ENCODE measurements at places on chromosomes 16 and 17.

- DNase-seq, result no peak
These were observed 368.4 kb upstream of the KIF2B start for GRCh38 chr17:53454337-53454736.

- no peak for DNase-seq
These were observed 158.3 kb upstream of the NOL11 start for GRCh38 chr17:67559381-67559966.

- no peak for DNase-seq
These were observed 276.7 kb downstream of the FTO start for GRCh38 chr16:53980675-53981074.

GRCh38 chr16:75256696-75257343 lies 5.4 kb upstream of the BCAR1 start:
- no peak for DNase-seq

DNA sequence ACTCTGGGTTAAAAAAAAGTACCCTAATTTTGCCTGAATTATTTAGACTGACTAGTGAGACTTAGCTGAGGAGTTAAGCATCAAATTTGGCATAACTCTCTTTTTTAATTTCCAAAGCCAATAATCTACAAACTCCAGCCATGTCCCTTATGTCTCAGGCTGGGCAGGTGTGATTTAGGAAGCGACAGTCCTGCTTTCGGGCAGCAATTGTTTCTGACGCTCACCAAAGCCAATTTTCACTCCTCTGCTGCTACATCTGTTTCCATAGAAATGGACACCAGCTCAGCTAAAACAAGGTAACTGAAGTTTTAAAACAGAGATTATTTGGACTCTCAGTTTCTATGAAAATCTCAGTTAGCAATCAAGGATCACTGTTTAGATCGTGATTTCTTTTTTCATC lies 338.7 kb downstream of the ABCC12 start:
- DNase-seq, result no peak

GRCh38 chr16:58756650-58757332 lies 22.7 kb upstream of the GOT2 start:
- DNase-seq, result no peak

DNA sequence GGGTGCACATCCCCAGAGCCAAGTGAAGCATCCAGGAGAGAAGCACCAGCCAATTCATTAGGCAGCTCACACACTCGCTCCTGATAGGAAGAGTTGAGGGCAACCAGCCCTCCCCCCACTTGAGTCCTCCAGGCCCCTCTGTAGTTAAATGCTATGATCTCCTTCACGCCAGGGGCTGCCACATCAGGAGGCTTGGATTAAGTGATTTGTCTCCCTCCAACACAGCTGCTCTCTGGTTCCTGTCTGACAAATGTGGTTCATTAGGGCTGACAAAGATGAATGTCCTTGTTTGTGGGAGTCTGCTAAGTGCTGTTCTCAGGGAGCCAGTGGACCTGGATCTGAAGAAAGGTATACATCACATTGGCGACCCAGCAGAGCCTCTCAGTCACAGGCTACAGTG lies 94.5 kb upstream of the WSCD1 start:
- no peak for DNase-seq

DNA sequence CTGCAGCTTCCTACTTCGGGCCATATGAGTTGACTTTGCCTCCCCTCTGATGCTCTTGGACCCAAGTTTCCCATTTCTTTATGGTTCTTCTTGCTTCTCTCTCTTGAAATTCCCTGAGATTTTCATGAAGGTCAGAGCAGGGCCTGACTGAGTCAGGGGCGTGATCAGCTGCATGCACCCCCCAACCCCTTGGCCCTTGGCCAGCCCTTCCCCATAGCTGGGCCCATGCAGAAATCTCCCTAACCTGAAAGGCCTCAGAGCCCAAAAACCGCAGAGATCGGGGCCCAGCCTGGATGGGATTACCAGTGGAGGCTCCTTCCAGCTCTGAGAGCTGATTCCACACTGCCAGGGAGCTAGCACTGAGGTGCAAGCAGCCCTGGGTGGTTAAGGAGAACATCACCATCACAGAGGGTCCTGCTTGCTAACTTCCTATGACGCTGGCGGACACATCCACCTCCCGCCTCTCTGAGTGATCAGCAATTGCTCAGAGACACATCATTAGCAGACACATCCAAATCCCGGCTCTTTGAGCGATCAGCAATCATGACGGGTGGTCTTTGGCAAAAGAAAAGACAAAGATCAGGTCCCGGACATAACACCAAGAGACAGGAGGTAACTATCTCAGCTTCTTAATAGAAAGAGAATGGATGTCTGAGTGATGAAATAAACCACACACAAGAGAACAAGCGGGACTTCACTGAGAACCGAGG lies 161.5 kb downstream of the C16orf78 start:
- DNase-seq, result no peak

DNA sequence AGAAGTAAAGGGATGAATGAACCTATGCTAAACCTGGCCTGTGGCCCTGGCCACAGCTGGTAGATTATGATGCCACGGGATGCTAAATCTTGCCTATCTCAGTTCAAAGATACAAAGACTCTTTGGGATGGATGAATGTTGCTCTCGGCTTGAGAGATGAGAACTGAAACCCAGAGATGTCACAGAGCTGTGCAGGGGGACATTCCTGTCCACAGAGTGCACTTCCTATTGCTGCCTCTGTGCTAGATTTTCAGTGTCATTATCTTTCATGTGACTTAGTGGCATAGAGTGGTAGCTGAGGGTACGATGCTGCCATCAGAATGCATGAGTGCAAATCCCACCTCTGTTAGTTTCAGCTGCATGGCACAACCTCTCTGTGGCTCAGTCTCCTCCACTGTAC lies 2.3 kb upstream of the MT1M start:
- DNase-seq, result no peak

- no peak for DNase-seq
These were observed 56.8 kb upstream of the RPH3AL start for GRCh38 chr17:409308-409847.

GRCh38 chr17:50550661-50551432 lies 3.9 kb downstream of the SPATA20 start:
- DNase-seq, result peak; percentile 26

- no peak for DNase-seq
These were observed 7.4 kb downstream of the GIP start for GRCh38 chr17:48960834-48961515.

DNA sequence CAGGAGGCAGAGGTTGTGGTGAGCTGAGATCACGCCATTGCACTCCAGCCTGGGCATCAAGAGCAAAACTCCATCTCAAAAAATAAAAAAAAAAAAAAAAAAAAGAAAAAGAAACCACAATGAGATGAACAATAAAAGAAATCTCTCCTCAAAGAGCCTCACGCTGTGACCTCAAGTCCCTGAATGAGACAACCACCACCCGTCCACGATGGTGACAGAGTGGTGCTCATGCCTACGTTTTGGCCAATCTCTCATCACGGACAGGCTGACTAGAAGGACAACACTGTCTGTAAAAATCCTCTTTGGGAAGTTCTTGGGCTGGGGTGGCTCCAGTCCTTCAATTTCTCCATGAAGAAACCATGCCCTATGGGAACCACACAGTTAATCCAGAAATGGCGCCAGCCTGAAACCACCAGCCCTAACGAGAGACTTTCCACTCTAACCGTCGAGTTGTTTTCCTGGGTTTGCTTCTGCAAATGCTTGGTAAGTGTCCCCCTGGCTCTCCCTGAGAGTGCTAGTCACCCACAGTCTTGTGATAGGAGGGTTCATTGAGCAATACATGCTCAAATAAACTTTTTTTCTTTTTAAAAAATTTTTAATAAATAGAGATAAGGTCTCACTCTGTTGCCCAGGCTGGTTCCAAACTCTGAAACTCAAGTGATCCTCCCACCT lies 15.0 kb upstream of the PRSS27 start:
- no peak for DNase-seq

- DNase-seq, result no peak
These were observed 45.6 kb downstream of the KNOP1 start for GRCh38 chr16:19672378-19672777.

DNA sequence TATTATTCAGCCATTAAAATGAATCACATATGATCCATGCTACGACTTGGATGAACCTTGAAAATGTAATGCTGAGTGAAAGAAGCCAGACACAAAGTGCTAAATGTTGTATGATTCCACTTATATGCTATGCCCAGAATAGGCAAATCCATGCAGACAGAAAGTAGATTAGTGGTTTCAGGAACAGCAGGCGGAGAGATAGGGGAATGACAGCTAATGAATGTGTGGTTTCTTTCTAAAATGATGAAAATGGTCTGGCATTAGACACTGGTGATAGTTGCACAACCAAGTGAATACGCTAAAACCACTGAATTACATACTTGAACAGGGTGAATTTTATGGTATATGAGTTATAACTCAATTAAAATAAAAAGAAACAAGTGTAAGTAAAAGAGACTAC lies 121.8 kb upstream of the NOG start:
- no peak for DNase-seq

- DNase-seq, result no peak
These were observed 52.2 kb upstream of the HAPSTR1 start for GRCh38 chr16:9039210-9039609.

- no peak for DNase-seq
These were observed 54.8 kb downstream of the NDEL1 start for GRCh38 chr17:8490256-8491023.

DNA sequence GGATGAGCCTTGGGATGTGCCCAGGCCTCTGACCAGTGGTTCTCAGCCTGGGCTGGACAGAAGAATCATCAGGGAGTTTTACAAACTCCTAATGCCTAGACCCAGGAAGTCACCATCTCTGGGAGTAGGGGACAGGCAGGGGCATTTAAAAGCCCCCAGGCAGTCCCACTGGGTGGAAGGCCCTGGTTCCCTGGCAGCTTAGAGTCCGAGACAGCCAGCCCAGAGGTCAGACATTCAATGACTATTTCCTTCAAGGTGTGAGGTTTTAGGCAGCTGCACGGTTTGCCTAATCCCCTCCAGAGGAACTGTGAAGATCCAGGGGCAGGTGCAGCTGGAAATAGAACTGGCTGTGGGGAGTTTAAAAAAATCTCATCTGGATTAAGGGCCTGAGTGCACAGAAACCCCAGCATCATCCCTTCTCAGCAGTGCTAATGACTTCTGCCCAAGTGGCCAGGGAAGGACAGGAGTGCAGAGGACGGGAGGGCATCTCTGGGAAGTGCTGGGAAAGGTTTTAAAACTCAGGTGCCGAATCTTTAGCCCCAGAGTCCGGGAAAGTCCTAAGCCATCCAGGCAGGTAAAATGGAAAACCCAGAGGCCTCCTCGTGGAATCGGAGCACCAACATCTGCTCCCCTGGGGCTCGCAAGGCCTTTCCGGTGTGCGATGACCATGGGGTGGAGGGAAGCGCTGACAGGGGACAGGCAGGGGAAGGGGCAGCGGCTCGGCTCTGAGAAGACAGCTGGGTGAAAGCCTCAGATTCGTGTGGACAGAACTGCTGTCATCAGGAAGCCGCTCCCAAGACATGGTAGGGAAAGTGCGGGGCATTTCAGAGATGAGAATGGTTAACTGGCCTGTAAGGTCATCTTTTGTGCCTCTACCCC lies 1.5 kb upstream of the LGALS3BP start:
- no peak for DNase-seq

DNA sequence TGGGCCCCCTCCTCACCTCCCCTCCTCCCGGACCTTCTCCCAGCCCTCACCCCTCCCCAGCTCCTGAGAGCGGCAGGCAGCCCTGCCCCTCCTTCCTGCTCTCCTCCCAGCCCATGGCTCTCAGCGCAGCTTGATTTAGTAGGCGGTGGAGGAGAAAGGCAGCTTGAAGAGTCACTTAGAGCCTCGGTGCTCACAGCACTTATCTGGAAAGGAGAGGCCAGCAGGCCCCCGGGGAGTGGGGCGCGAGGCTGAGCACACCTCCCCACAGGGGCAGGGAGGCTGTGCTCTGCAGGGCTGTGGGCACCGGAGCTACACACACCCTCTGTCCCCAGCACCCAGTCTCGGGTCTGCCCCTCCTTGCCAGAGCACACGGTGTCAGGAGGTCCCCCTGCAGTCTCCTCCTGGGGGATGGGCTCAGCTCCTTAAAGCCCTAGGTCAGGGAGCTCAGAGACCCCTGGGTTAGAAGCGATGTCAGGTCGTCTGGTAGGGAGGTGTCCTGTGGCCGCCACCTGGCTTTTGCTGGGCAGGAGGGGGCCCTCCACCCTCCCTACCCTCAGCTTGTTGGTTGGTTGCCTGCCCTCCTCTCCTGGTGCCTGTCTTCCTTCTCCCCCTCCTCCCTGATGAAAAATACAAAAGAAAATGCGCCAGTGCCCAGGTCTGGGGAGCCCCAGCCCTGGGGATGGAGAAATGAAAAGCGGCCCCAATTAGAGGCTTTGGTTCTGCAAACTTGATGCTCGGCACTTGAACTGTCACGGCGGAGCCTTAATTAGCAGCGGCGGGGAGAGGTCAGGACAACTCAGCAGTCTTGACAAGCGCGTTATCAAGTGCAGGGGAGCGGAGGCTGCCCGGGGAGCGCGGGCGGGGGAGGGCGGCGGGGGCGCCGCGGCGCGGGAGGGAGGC lies 151.1 kb upstream of the GSE1 start:
- DNase-seq, result peak; percentile 83

DNA sequence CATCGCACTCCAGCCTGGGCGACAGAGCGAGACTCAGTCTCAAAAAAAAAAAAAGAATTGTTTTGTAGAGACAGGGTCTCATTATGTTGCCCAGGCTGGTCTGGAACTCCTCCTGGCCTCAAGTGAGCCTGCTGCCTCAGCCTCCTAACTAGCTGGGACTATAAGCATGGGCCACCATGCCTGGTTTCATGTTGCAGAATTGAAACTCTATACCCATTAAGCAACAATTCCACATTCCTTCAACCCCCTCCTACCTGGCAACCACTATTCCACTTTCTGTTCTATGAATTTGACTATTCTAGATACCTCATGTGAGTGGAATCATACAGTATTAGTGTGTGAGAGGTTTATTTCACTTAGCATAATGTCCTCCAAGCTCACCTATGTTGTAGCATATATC lies 24.5 kb downstream of the RNF135 start:
- no peak for DNase-seq

- DNase-seq, result no peak
These were observed 147.7 kb downstream of the ABCC12 start for GRCh38 chr16:48008011-48008525.

DNA sequence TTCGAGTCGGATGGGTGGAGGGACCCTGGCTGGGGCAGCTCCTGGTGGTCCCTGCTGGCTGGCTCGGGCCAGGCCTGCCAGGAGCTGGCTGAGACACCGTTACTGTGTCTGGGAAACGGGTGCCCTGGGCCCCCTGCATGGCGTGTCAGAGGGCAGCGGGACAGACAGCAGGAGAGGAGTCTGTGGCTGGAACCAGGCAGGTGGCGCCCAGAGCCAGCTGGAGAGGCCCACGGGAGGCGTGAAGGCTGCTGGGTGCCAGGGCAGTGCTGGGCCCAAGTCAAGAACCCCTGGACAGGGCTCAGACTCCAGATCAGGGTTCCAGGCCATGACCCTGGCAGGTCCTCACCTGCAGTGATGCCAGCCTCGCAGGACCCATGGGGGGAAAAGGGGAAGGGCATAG lies 16.6 kb downstream of the SOX8 start:
- no peak for DNase-seq

Data from NCI-H187 (cell line).